GDM1 (cell line): ENCODE measurements at places on chromosomes 3 and 15.

DNA sequence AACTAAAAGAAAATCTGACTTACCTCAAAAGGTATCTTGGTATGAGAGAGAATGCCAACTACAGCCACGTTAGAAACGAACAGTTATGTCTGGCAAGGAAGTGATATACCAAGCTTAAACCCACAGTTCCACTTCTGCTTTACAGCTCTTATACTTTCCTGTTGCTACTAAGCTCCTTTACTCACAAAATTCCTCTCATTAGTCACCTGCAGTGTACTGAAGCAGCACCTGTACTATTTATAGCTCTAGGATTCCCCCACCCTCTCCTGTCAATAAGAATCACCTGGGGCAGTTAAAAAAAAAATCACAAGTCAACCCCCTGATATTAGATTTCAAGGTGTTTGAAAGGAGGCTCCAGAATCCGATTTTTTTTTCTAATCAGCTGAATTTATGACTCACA, 2.9 kb upstream of the TMEM266 start:
- DNase-seq = peak; percentile 43

GRCh38 chr3:100045696-100046095, 68.6 kb downstream of the FILIP1L start:
- DNase-seq = no peak

DNA sequence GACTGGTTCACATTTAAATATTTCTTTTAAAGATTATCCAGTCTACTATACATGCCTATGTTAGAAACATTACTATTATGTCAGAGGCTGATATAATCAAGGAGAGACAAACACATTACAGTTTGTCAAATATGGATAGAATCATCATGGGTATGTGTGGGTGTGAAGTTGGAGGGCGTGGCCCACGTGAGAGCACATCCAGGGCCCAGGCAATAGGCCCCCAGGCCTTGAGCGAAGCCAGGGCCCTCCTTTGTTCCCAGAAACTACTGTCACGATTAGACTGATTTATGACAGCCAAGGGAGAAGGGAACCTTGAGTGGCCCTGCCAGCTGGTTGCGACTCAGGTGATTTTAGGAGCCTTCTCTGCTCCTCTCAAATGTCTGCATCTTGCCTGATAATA, 26.9 kb upstream of the LDHAL6B start:
- no peak for DNase-seq

GRCh38 chr15:39114690-39115378, 466.0 kb upstream of the THBS1 start:
- DNase-seq = no peak

- DNase-seq = no peak
These were observed 375.6 kb upstream of the TPRG1 start for GRCh38 chr3:188796122-188796631.

DNA sequence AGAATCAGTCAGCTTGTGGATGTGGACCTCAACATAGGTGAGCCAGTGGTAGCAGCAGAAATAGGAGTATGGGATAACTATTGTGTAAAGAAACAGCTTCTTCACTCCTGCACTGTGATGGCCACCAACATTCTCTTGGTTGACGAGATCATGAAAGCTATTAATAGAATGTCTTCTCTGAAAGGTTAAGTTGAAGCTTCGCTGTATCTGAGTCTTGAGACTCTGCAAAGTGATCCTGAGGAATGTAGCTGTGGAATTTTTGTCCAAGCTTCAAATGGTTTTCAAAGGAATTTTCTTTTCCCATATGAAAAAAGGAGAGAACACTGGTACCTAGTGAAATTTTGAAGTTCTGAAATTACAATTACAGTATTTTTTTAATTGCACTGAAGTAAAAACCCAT, 146.3 kb downstream of the GMNC start:
- no peak for DNase-seq
